Adipocyte (in vitro differentiated cells): ENCODE measurements at places on chromosomes 16 and 17.

- no peak for DNase-seq
These were observed 2.0 kb downstream of the CBX8 start for GRCh38 chr17:79794659-79795511.

GRCh38 chr17:64384253-64385186 is 6.1 kb downstream of the PECAM1 start:
- peak; percentile 50 for DNase-seq

DNA sequence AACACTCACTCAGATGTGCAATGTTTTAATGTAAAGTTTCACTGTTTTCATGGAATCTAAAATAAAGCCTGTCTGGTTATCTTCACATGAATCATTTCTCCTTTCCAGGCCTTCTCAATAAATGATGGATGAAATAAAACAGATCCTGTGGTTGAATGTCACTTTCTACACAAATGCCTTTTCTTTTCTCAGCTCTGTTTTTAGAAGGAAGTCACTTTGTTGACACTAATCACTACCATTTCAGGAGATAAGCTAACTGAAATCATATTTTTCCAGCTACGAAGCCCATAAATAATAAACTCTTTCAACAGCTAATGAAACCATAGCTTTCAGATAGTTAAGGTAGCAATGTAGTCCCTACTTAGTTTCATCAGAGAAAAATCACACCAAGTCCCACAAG is 17.9 kb downstream of the NME2 start:
- DNase-seq = no peak

- DNase-seq = no peak
These were observed 23.1 kb upstream of the PHF12 start for GRCh38 chr17:28974451-28974850.

GRCh38 chr16:1326391-1326790 is 7.1 kb upstream of the BAIAP3 start:
- no peak for DNase-seq

GRCh38 chr16:27217256-27217655 is 13.9 kb downstream of the KDM8 start:
- DNase-seq = peak; percentile 78

- peak; percentile 64 for DNase-seq
These were observed 1.0 kb downstream of the RSPRY1 start for GRCh38 chr16:57186872-57187854.

DNA sequence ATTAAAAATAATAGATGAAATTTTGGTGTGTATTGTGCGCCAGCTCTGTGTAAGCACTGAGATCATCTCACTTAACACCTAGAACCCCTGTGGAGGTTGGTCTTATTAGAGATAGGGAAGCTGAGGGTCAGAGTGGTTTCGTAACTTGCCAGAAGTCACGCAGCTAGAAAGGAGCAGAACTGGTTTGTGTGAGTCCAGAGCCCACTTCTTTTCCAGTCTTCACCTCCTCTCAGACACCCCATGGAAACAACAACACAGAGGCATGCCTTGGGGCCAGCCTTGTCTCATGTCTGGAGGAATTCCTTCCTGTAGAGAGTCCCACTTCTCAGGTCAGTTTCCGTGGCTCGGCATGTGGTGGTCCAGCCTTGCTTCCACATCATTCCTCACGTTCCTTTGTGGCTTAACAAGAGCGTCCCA is 16.5 kb downstream of the YPEL2 start:
- DNase-seq = no peak

DNA sequence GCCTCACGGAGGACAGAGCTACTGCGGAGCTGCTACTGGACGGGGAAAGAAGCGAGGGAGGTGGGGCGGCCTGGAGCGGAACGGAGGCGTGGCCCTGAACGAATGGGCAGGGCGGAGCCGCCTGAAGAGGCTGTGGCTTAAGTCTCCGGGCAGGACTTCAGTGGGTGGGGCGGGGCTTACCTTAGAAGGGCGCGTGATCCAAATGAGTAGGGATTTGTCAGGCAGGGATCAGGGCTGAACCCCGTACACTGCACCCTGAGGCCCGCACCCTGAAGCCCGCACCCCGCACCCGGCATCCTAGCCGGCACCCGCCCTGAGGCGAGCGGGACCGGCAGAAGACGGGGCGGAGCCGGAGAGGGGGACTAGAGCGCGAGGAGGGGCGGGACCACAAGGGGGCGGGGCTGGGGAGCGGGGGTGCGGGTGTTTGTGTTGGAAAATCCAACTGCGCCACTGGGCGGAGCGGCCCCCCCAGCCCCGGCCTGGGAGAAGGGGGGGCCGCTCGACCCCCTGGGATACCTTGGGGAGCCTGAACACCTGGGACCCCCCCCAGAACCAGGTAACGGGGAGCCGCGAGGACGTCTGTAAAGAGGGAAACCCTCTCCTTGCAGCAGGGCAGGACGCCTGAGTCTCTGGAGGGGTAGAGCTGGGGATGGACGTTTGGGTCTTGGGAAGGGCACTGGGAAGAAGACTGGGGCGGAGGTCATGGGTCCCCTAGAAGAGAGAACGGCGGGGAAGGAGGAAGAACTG is at the start of gene KDM6B:
KDM6B (plus strand) TSS at position 423 of the 747 bp plus-strand sequence. CDS start 11,338 bp downstream, outside the sequence.
- DNase-seq = peak; percentile 97

DNA sequence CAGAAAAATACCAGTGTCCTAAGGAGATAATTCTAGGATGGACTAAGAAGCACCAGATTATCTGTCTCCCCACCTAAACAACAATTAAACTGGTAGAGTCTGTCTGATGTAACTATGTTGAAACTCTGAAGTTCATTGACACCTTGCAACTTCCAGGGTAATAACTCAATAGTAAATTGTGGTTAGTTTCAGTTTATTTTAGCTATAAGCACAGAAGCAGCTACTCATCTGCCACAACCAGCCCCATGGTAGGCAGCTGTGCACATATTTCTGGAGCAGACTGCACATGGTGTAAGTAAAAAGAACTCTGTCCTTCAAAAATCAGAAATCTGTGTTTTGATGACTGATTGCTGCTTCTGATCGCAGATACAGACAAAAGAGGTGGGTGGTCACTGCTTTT is 852.1 kb downstream of the CDH11 start:
- DNase-seq = no peak

DNA sequence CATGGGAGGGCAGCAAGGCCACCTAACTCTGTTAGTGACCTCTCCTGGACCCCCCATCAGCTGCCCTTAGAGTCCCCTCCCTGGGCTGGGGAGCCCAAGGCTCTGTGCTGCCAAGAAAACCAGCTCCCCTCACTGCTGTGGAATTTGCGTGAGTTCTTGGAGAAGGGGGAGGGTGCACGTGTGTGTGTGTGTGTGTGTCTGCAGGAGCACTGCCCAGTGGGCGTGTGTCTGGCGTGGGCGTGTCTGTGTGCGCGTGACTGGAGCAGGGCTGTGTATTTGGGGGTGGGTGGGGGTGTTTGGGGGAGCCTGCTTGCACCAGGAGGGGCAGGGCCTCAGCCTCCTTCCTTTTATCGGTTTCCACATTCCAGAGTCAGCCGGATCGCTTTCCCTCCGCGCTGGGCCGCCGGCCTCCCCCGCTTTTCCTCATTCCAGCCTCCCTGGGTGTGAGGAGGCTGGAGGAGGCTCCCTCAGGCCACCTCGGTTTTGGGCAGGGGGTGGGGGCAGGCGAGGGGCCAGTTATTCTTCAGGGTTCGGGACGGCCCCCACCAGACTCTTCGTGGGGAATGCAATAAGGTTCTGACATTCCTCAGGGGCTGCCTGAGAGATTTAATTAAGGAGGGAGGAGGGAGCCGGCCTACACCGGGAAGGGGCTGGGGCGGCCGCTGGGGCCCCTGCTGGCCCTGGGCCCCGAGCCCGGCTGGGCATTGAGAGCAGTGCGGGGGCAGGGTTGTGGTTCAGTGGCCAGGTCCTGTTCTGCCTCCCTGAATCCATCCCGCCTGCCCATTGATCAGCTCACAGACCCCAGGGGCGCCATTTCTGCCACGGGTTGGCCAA is 2.5 kb downstream of the VASN start:
- DNase-seq = peak; percentile 95

- DNase-seq = peak; percentile 83
These were observed 26.6 kb downstream of the MRC2 start for GRCh38 chr17:62653826-62654761.

GRCh38 chr16:7550096-7550495 is 217.5 kb downstream of the RBFOX1 start:
- no peak for DNase-seq
